ENCODE measurements at places on chromosomes 2 and 18.

- DNase-seq, result no peak
Measured at GRCh38 chr18:58822944-58823343, 41.7 kb upstream of the ZNF532 start.

GRCh38 chr2:46887028-46887885 is 28.3 kb downstream of the MCFD2 start:
- no peak for DNase-seq

- no peak for DNase-seq
Measured at GRCh38 chr2:174977364-174977763, 27.8 kb downstream of the CHN1 start.

GRCh38 chr2:175950512-175950911 is 51.6 kb downstream of the LNPK start:
- DNase-seq, result no peak

- no peak for DNase-seq
Measured at GRCh38 chr2:177256026-177256425, 8.5 kb downstream of the NFE2L2 start.

DNA sequence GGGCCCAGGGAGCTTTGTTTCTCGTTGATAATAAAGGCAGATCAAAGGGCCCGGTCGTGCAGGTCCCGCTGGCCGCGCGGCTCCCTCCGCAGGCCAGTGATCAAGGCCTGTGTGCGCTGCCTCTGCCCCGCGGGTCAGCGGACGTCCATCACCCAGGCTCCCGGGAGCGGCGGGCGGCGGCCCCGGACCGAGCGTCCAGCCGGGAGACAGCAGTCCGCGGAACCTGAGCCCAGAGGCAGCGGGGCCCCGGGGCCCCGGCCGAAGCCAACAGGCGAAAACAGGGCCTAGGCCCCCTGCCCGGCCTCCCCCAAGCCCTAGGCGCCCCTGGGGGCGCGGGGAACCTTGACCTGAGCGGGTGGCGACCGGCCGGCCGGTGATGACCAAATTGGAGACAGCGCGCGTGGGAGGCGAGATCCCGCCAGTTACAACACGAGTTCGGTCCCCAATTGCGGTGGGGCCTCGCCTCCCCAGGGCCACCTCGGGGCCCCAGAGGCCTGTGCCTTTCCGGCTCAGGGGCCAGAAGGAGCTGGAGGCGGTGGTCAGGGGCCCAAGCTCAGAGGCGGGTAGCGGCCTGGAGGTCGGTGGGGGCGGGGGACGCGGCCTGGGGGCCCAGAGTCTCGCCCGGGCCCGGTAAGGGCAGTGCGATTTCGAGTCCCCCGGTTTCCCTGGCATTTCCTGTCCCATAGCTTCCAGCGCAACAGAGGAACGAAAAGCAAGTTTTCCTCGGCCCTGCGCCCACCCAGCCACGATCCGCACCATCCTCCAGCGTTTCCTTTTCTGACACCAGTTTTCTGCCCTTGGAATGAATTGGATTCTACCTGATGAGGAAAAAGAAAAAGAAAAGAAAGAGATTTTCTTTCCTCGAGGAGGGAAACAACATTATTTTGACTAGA is 5.9 kb downstream of the SP9 start:
- DNase-seq, result no peak

GRCh38 chr2:95569170-95569569 is 22.6 kb upstream of the TRIM43 start:
- DNase-seq, result no peak

DNA sequence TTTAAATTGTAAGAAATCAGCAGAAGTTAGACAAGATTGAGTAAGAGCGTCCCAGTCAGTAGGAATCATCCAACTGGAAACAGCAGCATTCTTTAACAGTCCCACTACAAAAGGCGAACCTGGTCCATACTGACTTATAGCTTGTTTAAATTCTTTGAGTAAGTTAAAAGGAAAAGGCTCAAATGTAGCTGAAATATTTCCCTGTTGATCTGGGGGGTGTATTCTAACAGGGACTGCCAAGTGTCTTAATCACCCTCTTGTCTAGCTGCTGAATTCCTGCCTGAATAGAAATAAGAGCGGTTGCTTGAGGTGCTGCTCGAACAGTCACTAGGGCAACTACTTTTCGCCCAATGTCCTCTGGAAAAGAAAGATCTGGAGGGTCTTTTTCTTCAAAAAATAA is 56.4 kb upstream of the FMNL2 start:
- no peak for DNase-seq

DNA sequence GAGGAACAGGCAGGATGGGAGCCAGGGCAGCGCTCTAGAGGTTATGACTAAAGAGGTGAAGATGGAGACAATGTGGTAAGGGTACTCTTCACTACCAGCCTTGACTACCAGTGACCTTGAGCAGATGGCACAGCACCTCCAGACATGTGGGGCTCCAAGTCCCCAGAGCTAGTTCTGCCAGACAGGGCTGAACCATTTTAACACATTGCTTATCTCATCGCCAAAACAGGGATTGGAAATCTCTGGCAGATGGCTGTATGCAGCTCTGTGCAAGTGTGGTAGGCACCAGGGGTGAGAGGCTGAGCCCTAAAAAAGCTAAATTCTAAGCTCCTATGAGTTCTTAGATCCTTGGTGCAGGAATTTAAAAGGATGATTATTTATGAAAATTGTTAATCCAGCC is 41.3 kb downstream of the FSHR start:
- no peak for DNase-seq

- no peak for DNase-seq
Measured at GRCh38 chr18:50090370-50091312, 104.3 kb downstream of the MYO5B start.

DNA sequence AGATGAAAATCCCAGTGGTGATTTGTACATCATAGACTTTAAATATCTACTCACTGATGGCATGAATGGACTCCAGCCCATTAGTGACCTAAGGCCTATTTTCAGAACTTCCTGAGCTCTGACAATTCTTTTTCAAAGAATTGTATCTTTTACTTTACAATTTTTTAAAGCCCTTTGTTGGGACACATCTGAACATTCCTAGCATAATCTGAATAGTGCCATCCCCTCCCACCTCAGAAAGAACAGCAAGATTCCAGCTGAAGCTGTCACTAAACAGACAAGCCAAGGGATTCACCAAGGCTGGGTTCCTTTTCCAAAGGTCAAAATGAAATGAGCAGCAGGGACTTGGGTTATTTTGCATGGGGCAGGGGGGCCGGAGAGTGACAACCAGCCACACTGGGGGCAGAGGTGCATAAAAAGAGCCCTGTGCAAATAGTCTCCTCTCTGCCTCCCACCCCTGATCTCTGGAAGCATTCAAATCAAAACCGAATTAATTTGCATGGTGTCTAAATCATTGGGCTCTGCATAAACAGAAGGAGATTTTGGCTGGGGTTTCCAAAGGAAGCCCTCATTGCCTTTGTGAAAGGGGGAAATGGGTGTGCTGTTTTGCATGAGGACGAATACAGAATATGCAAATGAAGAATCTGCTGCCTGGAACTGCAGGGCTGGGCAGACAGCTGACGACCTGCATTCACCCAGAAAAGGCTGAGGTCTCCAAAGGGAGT is 17.2 kb downstream of the EPHA4 start:
- DNase-seq, result no peak

GRCh38 chr2:164934401-164935117 is 20.8 kb downstream of the SLC38A11 start:
- no peak for DNase-seq

DNA sequence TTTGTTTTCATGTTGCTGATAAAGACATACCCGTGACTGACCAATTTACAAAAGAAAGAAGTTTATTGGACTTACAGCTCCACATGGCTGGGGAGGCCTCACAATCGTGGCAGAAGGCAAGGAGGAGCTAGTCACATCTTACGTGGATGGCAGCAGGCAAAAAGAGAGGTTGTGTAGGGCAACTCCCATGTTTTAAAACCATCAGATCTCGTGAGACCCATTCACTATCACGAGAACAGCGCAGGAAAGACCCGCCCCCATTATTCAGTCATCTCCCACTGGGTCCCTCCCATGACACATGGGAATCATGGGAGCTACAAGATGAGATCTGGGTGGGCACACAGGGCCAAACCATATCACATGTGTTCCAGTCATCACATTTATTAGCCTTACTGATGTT is 16.8 kb downstream of the AQP12A start:
- DNase-seq, result no peak

DNA sequence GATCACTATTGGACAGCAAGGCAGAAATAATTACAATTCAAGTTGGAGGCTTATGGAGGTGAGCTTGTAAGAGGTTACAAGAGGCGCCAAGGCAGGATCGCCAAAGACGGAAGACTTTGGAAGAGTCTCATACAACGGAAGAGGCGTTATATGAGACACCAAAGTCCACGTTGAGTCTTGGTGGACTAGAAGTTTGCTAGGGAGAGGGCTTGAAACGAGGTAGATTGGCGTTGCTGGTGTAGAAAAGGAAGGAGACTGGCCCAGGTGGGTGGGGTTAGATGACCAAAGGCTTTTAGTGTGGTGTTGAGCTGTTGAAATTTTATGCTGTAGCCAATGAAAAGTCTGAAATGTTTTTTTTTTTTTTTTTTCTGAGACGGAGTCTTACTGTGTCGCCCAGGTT is 1.4 kb downstream of the MSH2 start:
- no peak for DNase-seq

DNA sequence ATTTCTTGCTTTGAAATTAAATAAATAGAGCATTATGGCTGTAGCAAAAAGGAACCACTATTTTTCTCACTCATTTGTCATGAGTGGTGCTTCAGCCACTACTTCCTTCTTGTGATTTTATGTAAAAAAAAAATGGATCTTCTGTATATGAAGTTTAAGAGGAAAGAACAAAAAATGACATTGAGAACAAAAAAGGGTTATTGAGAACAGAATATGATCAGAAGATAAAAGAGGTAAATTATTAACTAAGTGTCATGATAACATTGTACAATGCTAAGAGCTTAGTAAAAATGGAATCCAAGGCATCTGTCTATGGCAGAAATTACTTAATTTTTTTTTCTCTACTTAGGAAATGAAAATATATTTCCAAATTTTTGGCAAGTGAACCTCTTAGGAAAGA is 103.5 kb downstream of the PKP4 start:
- no peak for DNase-seq

DNA sequence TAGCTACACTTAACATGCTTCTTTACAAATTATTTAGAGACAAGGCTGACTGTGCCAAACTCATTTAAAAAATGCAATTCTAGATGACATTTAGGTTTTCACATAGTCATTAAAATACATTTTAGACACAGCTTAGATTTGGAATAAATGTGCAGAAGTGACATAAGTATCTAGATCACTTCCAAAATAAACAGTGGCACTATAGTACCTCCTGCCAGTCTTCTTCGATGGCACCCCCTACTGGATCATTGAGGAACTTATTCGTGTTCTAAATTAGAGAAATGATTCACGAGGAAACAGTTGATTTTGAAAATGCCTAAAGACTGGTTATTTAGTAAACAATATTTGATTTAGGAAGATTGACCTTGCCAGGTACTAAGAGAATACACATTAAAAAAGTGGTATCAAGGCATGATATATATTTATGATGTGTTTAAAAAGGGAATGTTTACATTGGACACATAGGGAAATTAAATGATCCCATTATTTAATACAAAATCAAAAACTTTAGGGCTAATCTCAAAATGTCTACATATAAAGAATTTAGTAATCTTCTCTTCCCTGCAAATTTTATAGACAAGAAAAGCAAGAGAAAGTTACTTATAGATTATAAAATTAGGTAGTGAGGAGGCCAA is 323.9 kb downstream of the XIRP2 start:
- DNase-seq, result peak; percentile 39

GRCh38 chr2:195572895-195573683 is 83.9 kb upstream of the SLC39A10 start:
- no peak for DNase-seq

GRCh38 chr2:10720306-10720705 is 1.1 kb upstream of the ATP6V1C2 start:
- no peak for DNase-seq

DNA sequence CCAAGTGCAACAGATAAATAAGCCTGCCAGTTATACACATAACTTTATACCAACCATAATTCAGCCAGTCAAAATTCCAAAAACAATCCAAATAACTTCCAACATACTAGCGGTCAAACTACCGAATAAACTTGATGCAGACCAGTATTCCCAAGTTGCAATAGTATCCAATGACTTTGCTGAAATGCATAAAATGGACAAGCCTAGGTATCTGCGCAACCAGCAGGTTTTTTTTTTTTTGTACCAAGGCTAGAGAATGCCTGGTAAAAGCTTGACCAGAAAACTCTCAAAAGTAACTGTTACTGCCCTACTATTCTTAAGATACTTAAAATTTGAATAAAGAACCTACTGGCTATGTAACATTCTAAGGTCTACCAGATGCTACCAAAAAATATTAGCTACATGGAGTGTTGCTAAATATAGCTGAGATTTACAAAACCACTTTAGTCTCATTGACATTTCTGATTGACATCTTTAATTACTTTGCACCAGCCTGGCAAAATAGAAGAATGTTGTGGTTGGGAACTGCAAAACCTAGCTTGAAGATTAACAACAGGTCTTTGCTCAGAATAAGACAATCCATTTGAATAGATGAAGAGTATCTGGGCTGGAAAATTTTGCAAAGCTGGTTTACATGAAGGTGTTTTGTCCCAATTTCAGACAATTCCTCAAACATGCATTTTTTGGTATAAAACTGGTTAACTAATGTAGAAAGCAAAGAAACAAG is 7.3 kb downstream of the SRSF7 start:
- DNase-seq, result no peak

- DNase-seq, result no peak
Measured at GRCh38 chr2:78701546-78701945, 324.0 kb upstream of the REG3G start.

- peak; percentile 55 for DNase-seq
Measured at GRCh38 chr2:134225841-134226240, 28.0 kb upstream of the MGAT5 start.

GRCh38 chr2:120934574-120935338 is 199.1 kb downstream of the GLI2 start:
- DNase-seq, result no peak

DNA sequence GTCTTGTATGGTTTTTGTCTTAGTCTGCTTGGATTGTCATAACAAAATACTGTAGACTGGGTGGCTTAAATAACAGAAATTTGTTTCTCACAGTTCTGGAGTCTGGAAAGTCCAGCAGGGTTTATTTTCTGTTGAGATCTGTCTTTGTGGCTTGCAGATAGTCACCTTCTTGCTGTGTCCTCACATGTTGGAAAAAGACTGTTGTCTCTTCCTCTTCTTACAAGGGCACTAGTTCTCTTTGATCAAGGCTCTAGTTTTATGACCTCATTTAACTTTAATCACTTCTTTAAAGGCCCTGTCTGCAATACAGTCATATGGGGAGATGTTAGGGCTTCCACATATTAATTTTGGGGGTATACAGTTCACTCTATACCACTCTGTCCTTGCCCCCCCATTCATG is 56.5 kb downstream of the NBEAL1 start:
- DNase-seq, result no peak

DNA sequence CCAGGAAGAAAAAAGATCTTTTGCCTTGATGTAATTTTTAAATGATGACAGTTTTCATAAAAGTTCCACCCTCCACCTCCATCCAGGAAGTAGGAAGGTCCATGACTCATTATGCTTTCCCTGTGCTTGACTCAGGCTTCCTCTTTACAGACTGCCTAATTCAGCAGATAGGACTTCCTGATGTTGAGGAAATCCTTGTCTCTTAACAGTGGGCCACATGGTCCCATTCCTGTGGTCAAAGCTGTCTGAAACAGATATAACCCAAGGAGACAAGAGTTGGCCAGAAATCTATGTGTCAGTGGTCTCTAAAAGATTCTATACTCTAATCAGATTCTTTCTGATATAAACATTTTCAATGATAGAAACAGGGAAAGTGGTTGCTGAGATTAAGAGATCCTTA is 119.1 kb downstream of the BAZ2B start:
- DNase-seq, result no peak

GRCh38 chr2:29576231-29576630 is 345.2 kb downstream of the ALK start:
- DNase-seq, result no peak
